ENCODE measurements at places on chromosomes 11 and 22. TPM values are rescaled to one million over a fixed set of nuclear protein-coding genes. Genes with fewer than 3 reads are reported as not detected.

- DNase-seq: no peak
These were observed 7.8 kb upstream of the NFAM1 start for GRCh38 chr22:42439821-42440674.

DNA sequence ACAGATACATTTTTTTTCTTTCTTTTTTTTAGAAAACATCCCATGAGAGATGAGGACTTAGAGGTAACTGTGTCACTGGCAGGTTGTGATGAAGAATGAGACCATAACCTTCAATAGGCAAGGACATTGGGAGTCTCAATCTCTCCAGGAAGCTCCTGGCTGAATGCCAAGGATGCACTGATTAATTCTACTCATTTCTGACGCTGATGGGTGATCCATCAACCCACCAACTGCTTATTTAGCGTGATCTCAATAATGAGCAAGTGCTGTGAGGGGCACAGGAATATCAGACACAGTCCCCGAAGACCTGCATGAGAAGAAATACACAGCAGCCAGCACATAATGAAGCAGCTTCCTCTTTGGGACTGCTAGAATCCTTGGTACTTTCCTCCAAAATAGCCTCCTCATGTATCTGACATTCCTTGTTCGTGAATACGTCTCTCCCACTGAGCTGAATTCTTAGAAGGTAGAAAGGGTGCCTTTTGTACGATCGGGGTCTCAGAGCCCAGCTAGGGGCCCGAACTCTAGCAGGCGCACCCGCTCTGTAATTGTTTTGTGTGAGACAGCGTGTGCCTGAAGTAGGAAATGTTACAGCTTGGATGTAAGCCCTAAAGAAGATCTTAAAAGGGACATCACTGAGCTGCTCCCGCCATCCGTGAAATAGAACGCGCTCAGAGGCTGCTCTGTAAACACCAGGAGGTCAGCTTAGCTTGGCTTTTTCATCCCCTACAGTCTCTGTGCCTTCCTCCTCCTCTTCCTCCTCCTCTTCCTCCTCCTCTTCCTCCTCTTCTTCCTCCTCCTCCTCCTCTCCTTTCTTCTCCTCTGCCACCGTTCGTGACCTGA lies 7.2 kb downstream of the CLMP start:
- DNase-seq: no peak

DNA sequence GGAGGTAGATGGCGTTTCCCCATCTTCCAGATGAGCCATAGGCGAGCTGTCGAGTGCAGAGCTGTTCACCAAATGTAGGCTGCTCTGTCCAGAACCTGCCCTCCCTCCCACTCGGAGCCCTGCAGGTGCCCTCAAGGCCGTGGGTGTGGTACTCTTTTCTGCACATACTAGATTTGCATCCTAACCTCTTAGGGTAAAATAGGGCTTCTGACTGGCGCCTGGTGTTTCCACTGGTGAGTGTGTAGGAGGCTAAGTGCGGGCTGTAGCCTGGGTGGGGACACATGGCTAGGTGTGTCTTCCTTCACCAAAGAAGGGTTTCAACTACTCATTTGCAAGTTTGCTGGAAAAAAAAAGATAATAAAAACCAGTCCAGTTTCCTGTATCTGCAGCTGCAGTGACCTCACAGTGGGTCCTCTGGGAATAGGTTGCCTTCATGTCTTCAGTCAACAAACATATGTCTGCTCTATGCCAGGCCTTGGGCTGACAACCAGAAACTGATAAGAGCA lies 8.5 kb downstream of the BIK start:
- DNase-seq: no peak

- no peak for DNase-seq
These were observed 11.7 kb upstream of the UCP3 start for GRCh38 chr11:74020539-74020938.

DNA sequence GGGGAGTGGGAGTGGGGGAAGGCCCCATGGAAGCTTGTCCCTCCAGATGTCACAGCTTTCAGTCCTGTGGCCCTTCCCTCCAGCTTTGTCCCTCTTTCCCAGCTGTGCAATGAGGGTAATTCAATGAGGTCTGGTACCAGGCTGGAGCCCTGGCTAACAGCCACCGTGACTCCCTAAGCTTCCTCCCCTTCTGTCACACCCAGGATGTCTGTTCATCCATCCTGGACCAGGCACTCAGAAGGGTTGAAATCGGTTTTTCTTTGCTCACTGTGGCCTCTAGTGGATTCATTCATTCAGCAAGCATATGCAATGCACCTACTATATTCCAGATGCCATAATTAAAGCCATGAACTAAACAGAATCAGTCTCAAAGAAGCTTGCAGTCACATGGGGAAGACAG lies 38.7 kb downstream of the SYT13 start:
- DNase-seq: no peak

DNA sequence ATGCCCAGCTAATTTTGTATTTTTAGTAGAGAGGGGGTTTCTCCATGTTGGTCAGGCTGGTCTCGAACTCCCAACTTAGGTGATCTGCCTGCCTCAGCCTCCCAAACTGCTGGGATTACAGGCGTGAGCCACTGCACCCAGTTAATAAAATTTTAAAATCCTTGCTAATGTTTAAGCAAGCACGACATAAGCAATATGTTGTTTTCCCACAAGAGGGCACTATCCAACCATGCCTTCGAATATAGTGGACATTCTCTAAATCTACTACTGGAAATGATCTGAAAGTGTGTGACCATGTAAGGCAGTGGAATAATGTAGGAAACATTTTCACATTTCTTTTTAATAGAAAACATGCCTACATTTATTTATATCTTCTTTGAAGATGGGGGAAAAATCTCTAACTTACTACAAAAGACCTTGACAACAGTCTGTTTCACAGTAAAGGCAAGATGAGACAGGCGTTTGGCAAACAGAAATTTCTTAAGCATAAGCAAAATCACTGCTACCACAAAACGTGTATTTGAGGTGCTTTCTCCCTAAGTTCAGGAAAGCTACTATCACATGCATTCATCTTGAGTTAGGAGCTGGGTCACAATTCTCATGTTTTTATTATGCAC lies 38.2 kb downstream of the PITPNB start:
- DNase-seq: peak; percentile 48

GRCh38 chr11:106872246-106872645 lies 146.0 kb downstream of the GUCY1A2 start:
- no peak for DNase-seq

DNA sequence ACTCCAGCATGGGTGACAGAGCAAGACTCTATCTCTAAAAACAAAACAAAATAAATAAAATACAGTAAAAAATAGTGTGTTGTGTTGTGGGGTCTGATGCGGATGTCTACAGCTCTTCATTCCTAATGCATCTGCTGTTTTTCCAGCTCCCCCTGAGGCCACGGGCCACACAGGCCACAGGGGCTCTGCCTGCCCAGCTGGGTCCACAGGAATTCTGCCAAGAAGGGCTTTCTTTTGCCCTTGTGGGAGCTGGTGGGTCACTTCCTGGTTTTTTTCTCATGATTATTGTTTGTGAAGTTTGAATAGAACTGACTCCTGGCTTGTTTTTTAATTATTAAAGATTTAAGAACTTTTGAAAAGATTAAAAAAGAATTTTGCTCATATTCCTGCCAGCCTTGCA lies 67.4 kb upstream of the CLDN5 start:
- DNase-seq: no peak

- no peak for DNase-seq
These were observed 27.0 kb upstream of the LRRC4C start for GRCh38 chr11:41486424-41486823.

- DNase-seq: no peak
These were observed 168.6 kb downstream of the FAT3 start for GRCh38 chr11:92393218-92393617.

DNA sequence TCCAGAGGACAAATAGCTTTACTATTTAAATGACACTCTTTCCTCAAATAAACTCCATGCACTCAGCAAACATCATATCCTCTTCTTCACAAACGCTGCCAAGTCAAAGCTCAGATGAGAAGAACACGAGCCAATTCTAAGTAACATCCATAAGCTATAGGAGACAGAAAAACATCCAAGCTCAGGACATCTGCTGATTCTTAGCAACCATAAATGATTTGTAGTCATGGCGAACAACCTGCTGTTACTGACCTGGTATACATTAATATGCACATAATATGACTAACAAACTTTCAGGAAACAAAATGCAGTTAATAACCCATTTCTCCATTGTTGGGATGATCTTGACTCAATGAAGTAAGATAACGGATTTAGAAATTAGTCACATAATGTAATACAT lies 6.7 kb downstream of the GALNT18 start:
- no peak for DNase-seq

DNA sequence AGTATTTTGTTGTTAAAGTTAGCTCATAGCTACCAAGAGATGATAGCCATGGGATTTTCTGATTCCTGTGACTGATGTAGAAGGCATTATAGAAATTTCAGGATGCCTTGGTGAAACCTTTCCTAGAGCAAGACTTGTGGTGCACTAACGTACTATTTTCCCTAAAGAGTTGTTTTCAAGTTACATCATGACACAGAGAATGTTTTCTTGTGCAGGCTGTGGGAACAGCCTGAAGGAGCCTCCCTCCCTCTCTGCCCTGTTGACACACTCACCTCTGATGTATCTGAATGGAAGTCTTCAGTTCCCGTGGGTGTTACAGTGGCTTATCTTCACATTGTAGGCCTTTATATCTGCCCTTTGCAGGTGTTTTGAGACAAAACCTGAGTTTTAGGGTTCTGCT lies 121.6 kb downstream of the LDLRAD3 start:
- no peak for DNase-seq

SLC25A18 gene
- 2.2 TPM for total RNA-seq

CD82 gene
- total RNA-seq: 16.1 TPM

SMIM35 gene
- not detected for total RNA-seq

MPZL2 gene
- 1.0 TPM for total RNA-seq

CCDC88B gene
- 8.3 TPM for total RNA-seq

PGGHG gene
- 69.7 TPM for total RNA-seq

TRIM29 gene
- not detected for total RNA-seq
